ENCODE measurements at places on chromosomes 16 and 17.

- DNase-seq: peak; percentile 33
Observed at GRCh38 chr16:30185683-30186421, 2.5 kb downstream of the CORO1A start.

DNA sequence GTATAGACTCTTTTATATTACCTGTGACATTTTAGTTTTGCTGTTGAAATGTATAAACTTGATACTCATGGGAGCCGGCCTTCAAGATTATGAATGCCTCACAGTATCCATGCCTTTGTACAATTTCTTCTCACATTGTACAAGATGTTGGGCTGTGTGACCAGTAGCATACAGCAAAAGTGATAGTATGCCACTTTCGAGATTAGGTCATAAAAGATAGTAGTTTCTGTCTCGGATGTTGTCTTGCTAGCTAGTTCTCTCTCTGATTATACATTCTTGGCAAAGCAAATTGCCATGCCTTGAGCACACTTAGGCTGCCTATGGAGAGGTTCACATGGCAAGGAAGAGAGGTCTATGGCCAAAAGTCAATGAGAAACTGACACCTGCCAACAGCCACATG is 1309.8 kb upstream of the CDH8 start:
- DNase-seq: no peak

DNA sequence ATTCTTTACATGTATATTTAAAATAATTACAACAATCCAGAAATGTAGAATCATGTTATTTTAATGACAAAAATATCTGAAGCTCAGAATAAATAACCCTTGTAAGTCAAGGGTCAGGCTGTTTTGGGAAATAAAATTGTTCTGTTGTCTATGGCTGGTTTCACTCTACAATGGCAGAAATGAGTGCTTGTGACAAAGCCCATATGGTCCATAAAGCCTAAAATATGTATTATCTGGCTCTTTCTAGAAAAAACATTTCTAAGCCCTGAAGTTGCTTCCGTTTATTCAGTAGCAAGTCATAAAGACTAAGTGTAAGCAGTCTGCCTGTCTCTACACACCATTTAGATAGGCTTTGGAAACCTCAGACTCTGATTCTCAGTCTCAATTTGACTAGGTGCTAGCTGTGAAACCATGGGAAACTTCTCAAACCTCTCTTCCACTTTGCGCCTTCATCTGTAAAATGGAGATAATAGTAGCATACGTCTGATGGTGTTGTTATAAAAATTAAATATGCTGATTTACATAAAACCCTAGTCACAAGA is 365.7 kb upstream of the CA10 start:
- no peak for DNase-seq

DNA sequence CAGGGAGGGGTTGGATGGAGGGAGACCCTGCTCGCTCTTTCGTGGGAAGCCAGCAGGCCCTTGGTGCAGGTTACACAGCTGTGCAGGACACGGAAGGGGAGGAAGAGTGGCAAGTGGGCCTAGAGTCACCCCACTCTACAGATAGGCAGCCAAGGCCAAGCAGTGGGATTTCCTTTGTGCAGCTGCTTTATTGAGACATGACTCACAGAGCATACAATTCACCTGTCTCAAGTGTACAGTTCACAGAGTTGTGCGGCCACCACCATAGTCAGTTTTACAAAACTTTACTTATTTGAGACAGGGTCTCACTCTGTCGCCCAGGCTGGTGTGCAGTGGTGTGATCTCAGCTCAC is 91.2 kb upstream of the CIBAR2 start:
- no peak for DNase-seq

DNA sequence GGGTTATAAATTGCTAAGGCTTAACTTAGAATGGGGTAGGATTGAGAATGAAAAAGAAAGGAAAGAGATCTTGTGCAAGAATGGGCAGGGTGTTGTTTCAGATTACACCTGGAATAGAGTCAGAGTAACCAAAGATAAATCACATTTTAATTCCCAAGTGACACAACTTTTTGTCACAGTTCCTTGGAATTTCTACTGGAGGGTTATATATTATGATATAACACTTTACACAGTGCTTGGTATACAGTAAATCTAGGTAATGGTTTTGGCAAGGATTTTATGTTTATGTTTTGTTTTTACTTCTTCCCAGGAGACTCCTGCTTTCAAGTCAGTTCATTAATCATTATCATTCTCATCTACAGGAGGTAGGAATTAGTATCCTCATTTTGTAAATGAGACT is 115.7 kb upstream of the KCNJ16 start:
- no peak for DNase-seq
